ENCODE measurements at places on chromosomes 12 and 14. TPM values are rescaled to one million over a fixed set of nuclear protein-coding genes. Genes with fewer than 3 reads are reported as not detected.

The SLC25A21 gene
- total RNA-seq: 1.3 TPM

The RGS6 gene
- total RNA-seq: 2.0 TPM

The PMCH gene
- total RNA-seq: not detected

The FOXA1 gene
- not detected for total RNA-seq

The NRL gene
- 1.4 TPM for total RNA-seq

All from aorta (tissue), 5 donors.